Foreskin keratinocyte (primary cell): ENCODE measurements at places on chromosomes 5 and 9.

DNA sequence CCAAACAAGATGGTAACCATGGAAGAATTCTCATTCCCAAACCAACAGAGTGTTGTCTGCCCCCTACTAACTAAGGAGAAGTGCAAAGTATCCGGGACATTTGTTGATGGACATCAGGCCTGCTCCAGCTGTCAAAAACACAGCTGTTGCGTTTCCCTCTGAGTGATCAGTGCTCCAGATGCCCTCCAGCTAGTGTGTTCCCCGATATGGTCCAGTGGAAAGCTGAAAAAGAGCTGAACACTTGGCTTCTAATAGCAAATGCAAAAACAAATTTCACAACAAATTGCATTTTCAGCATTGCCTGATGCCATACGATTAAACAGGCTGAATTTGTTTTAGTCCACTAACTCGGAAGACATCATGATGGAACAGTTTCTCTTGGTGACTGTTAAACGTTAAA, 1398.7 kb downstream of the PTPRD start:
- DNase-seq: no peak

DNA sequence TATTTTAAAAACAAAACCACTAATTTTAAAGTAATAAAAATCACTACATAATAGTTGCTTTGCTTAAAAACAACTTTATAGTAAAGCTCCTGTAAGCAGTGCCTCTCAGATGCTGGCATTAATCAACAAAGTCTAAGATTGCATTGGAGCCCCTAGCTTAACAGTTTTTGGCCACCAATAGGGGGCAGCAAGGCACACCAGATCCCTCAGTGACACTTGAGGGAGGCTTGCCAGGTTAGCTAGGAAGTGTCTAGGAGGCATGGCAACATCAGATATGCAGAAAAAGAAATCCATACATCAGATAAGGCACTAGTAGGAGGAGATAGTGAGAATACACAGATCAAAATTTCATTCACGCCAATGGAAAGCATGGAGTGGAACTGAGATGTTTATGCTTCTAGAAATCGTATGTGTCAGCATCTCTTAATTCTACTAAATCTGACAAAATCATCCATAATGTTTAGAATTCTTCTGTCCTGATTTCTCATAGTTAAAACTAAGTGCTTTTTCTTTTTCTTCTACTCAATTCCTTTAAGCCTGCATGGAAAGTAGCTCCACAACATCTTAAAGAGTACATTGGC, 73.6 kb upstream of the PAM start:
- peak; percentile 32 for DNase-seq

GRCh38 chr9:109477258-109478050, 20.7 kb downstream of the PTPN3 start:
- no peak for DNase-seq

GRCh38 chr5:65695896-65696295, 26.0 kb downstream of the SGTB start:
- DNase-seq: no peak

GRCh38 chr5:160268121-160268520, 38.8 kb downstream of the FABP6 start:
- no peak for DNase-seq

GRCh38 chr9:36665921-36666431, 93.3 kb downstream of the MELK start:
- peak; percentile 5 for DNase-seq

DNA sequence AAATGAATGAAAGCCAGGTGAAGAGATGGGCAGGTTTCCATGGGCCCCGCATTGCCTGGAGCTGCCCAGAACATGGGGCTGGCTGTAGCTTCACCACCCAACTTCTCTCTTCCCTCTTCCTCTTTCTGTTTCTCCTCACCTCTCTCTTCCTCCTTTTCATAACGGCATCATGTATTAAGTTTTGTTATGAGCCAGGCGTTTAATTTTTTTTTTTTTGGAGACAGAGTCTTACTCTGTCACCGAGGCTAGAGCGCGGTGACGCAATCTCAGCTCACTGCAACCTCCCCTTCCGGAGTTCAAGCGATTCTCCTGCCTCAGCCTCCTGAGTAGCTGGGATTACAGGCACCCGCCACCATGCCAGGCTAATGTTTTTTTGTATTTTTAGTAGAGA, 13.0 kb upstream of the SPINK4 start:
- no peak for DNase-seq

GRCh38 chr5:55429613-55430253, 105.0 kb downstream of the PLPP1 start:
- no peak for DNase-seq

GRCh38 chr9:128454991-128455390, 815 bp upstream of the ODF2 start:
- DNase-seq: no peak

DNA sequence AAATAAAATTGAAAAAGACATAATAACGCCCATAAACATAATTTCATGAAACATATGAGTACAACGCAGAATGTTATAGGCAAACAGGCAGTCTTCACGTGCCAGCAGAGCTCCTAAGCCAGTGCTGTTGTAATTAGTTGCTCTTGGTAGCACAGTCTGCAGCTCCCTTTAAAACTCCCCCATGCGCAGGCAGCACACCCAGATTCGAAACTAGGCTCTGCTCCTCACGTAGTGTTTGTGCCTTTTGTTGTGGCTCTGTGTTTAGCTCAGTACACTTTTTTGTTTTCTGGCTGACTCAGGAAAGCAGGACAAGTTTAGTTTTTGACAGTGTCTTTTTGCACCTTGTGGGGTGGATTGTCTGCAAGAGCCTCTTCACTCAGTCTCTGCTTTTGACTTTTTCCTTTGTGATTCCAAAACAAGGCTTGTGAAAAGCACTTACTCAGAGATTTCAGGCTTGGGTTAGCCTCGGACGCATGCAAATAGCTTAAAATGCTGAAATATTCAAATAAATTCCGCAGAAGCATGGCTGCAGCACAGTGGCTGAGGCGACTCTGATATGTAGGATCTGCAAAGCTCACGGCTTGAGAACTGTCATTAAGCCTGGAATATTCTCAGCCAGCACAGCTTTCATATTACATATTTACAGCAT, 113.6 kb downstream of the IRX1 start:
- no peak for DNase-seq

DNA sequence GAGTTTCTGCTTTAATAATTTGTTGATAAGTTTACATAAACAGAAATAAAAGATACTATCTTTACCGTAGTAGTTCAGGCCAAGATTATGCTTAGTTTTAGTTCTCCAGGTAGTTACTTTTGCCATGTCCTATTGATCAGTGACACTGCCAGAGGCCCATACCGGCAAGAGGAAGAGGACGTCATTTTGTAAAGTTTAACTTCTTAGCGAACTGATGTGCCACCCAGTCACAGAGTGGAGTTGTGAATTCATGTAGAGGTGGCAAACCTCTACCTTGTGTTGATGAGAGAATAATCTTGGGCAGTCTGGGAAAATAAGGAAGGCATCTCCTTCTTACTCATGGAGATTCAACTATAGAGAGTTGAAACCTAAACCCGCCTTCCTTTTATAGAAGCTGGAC, 21.8 kb downstream of the RGMB start:
- DNase-seq: no peak

DNA sequence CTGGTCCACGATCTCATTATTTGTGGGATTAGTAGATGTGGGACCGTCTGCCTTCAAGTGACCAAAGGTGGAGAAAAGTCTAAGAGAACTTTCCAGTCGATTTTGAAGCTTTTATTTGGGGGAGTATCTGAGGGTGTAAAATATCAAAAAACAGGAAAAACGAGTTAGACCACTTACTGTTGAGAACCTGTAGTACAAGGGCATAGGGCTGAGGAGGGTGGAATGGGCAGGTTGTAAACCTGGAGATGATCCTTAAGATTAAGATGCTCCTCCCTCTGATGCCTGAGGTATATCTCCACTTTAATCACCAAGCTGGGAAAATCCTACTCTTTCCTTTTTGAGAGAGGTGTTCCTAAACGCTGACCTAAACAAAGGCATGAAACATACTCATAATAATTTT, 32.0 kb upstream of the GTF2H2C start:
- DNase-seq: peak; percentile 52

DNA sequence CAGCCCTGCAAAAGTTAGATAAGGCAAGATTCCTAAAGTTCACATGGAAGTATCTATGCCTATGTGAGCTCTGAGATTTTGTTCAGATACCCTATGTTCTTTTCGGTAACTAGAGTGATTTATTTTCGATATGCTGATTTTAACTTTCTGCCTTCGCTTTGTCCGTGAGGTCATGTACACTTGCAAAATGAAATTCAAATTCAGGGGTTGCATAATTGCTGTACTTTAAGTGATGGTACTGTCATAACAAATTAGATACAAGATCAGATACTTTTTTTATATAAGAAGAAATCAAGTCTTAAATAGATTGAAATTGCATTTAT, 350 bp upstream of the ECPAS start:
- no peak for DNase-seq

DNA sequence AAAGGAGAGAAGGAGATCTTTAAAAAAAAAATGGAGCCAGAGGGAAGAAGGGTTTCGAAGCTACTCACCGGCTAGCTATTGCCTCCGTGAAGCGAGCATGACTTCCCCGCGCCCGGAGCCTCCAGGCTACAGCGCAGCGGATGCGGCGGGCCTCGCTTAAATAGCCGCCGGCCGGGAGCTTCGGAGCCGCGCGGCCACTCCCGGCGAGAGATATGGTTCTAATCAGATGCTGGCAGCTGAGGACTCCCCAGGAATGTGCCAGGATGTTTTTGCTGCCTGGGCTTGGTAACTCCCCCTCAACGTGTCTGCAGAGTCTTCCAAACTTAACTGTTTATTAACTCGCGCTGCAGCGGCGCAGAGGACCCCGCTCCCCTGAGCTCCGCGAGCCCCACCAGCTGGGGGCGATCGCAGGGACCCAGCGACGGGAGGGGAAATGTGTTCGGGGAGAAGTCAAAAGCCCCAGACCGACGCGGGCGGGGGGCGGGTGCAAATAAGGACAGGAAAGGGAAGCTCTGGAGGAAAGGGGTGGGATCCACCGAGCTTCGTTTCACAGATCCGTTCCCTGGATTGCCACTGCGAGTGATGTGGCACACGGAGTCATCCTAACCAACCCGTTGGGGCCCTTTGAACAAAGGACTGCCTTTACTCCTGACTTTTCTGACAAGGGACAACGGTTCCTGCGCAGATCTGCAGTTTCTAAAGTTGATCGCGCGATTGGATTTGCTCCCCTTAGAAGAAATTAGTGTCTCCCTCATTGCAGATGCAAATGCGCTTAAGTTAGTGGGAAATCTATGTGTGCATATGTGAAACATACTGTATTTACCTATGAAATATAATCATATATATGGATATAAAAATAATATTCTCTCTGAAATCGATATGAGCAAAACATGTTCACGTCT, at the start of gene DAB2:
TSS of gene DAB2 (minus strand) at position 245 of the 902 bp plus-strand sequence. CDS start 30,660 bp downstream, outside the sequence.
- DNase-seq: peak; percentile 69

DNA sequence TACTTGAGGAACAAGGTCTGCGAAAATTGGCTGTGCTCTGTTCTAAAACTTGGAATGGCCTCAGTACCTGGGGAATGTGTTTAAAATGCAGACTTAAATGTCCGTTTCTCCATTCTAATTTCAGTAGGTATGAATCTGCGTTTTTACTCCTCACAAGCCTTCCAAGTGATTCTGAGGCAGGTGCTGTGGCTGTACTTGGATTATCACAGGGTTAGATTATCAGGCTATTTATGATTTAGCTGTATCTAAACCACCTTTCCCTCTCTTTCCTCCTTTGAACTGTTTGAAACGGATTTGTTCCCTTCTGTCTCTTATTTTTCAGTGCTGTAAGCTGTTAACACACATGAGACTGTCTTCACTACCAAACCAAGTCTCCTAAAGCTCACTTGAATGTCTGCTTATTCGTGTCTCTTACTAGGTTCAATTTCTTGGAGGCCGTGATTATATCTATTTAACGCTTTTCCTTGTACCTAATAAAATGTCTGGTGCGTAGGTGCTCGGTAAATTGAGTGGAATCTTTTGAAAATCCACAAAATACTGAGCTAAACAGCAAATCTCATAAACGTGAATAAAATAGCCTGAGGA, 714 bp upstream of the CETN3 start:
- no peak for DNase-seq

GRCh38 chr9:133514460-133515239, 10.1 kb downstream of the MYMK start:
- no peak for DNase-seq

GRCh38 chr5:61784341-61784740, 452.3 kb downstream of the ZSWIM6 start:
- DNase-seq: no peak

GRCh38 chr9:113963017-113963620, 87.0 kb downstream of the ZNF618 start:
- no peak for DNase-seq

- no peak for DNase-seq
Measured at GRCh38 chr5:91528831-91529230, 145.7 kb upstream of the ARRDC3 start.

GRCh38 chr9:81787747-81788632, 98.6 kb upstream of the TLE1 start:
- peak; percentile 48 for DNase-seq

GRCh38 chr5:73797132-73797510, 171.1 kb downstream of the ARHGEF28 start:
- DNase-seq: no peak

DNA sequence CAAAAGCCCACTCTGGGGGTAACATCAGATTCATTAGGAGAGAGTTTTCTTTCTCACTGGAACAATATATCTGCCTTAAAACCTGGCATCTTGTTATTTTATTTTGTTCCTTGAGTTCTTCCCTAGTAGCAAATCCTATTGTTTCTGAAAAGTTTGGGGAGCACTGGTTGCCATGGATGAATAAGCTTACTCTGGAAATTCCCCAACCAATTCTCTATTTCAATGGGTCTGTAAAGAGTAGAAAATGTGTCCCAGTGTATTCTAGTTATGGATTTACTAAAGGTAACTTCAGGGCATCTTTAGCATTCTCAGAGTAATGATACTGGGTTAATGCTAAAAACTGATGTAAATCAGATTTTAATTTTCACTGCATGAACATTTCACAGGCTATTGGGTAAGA, 94.2 kb upstream of the S1PR3 start:
- no peak for DNase-seq

GRCh38 chr9:113912816-113913215, 36.7 kb downstream of the ZNF618 start:
- no peak for DNase-seq

GRCh38 chr5:92525131-92525530, 1055.9 kb downstream of the NR2F1-AS1 start:
- DNase-seq: no peak

DNA sequence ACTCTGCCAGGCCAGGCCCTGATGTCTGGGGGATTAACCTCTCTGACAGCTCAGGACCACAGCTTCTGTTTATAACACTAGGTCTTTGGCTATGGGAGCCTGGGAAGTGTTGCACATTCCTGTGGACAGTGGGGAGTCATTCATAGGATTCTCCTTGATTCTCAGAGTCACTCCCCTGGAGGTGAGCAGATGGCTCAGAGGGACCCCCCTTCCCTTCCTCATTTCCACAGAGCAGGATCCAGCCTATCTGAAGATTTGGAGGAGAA, 60.2 kb downstream of the NRG2 start:
- DNase-seq: no peak

GRCh38 chr9:105890046-105890822, 195.9 kb downstream of the TMEM38B start:
- DNase-seq: no peak

GRCh38 chr5:133508845-133509741, 103.2 kb downstream of the FSTL4 start:
- no peak for DNase-seq
